ENCODE measurements at places on chromosomes 6 and 20. TPM values are rescaled to one million over a fixed set of nuclear protein-coding genes. Genes with fewer than 3 reads are reported as not detected.

DNA sequence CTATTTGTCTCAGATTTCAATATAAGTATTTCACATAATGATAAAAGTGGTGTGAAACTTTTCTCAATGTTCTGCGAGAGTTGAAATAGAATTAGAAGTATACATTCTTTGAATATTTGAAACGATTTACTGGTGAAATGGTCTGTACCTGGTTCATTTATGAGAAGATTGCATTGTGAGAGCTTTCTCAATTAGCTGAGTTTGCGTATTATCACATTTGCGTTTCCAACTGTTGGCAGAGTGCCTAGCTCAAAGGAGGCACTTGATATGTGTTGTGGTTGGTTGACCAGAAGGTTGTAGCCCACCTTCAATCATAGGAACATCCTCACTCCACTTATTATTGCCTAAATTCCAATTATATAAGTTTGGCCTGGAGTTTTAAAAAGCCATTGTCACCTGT, 58.8 kb upstream of the EXOC2 start:
- no peak for DNase-seq

DNA sequence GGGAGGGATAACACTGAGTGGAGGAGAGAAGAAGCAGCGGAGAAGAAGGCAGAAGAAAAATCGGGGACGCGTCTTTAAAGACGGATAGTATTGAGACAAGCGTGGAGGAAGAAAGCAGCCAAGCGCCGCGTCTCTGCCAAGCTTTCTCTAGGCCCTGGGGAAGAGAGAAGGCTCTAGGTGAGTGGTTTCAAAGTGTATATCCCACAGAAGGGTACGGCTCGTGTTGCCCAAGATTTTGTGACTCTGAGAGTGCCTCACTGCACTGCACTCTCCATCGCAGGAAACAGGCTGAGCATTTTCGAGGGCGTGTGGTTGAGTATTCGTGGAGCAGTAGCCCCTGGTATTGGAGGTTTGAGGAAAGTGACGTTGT, 185.4 kb downstream of the TRIM27 start:
- DNase-seq = no peak

DNA sequence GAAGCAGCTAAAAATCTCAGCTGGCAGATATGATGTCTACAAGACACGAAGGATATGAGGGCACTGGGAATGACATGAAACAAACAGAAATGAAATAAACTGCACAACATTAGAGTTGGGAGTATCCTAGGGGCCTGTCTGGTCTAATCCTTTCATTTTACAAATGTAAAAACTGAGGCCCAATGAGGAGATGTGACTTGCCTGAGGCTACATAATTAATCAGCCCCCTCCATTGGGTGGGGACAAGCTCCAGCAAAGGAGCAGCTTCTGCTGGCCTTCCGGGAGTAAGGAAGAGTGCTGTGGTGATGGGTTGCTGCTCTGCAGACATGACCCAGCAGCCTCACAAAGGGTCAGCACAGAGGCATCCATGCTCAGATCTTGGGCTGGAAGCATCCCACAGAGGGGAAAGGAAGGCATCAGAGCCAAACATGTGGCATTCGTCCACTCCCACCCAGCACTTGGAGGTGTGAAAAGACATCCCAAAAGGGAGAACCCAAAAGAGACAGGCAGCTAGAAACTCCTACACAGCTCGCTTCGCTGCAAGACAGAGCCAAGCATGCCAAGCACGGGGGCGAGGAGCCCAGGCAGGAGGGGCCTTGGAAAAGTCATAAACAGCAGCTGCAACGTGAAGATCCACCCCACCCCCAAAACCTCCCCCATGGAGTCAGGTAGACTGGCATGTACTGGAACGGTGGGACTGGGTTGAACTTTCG, 183.7 kb downstream of the UNC5CL start:
- no peak for DNase-seq

DNA sequence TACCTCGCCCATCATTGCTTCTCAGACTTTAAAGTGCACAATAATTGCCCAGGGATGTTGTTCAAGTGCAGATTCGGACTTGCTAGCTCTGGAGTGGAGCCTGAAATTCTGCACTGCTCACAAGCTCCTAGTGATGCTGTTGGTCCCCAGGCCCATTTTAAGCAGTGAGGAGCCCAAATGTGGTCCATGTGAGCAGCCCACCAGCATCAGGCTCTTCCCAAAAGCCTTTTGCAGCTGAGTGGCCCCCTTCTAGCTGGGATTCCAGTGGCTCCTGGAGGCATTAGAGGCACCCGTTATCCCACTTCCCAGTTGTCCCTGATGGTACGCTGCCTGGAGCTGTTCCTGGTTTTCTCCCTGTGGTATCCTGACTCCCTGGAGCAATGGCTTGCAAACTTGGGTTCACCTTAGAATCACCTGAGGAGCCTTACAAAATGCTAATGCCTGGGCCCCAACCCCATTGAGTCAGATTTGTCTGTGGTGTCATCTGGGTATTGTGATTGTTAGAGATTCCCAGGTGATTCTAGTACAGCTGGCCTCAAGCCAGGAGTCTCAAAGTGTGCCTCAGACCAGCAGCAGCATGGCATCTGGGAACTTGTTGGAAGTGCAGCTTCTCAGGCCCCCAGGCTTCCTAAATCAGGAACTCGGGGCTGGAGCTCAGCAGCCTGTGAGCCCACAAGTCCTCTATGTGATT, 186.9 kb upstream of the SLC24A3 start:
- DNase-seq = no peak

DNA sequence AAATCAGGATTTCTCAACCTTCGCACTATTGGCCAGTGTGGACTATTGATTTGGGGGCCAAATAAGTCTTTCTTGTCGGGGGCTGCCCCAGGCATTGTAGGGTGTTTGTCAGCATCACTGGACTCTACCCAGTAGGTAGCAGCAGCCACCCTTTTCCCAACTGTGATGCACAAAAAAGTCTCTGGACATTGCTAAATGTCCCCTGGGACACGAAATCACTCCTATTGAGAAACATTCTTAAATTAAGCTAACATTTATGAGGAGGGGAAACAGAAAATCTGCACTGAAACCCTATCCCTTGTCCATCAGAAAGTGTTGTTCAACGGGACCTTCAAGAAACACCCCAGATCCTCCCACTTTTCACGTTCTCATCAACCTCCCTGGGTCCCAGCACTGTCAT, 54.2 kb downstream of the NFATC2 start:
- DNase-seq = no peak

GRCh38 chr20:20609522-20609921, 102.9 kb downstream of the RALGAPA2 start:
- DNase-seq = no peak

CPXM1 gene
- total RNA-seq = 1.9 TPM

CYP39A1 gene
- 3.6 TPM for total RNA-seq

VSX1 gene
- total RNA-seq = not detected

LY6G6C gene
- not detected for total RNA-seq

SLC17A2 gene
- total RNA-seq = not detected
